Stimulated activated CD4-positive, alpha-beta T cell treated with anti-CD3 and anti-CD28 coated beads, Interleukin-4, amount 100 ng/mL, for 4 hours (primary cell): ENCODE measurements at places on chromosomes 2 and 18.

GRCh38 chr2:216690456-216690852, 4.9 kb downstream of the IGFBP5 start:
- no peak for DNase-seq

DNA sequence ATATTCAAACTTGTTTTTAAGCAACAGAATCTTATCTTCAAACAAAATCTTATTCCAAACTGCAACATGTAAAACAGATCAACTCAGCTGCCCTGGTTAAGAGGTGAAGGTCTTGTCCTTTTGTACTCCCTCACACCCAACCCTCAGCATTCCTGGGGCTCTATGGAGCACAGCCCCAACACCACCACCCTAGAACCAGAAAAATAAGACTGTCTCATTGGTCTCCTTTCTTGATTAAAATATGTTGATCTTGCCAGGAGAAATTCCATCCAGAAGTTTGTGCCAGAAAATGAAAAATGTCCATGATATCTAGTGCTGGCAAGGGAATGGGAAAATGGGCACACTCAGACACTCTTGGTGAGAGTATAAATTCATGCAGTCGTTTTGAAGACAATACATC, 62.1 kb upstream of the TMEM17 start:
- no peak for DNase-seq

- no peak for DNase-seq
Observed at GRCh38 chr2:72144632-72145288, 2.9 kb downstream of the CYP26B1 start.

DNA sequence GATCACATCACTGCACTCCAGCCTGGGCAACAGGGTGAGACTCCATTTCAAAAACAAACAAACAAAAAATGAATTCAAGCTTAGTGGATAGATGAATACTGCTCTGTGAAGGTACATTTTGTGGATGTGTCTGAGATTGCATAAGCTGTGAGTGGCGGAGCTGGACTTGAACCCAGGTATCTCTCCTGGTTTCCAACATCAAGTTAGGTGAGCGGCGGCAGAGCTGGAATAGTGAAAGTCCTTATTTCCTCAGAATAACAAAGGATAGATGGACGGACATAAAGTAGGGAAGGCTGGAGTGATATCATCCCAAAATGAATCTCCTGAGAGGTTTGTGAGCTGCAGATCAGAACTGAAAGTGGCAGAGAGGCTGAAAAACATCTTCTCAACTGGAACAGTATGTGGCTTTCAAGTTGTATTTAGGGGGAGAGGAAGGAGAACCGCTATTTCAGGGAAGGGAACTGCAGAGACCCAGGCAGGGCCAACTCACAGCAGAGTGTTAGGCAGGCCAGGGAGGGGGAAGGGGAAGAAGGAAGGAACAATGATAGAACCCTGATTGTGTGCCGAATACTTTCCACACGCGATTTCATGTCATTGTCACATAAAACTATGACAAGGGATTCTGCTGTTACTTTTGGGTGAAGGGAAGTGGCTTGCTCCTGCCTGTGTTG, 106.2 kb downstream of the LPIN1 start:
- DNase-seq: no peak

DNA sequence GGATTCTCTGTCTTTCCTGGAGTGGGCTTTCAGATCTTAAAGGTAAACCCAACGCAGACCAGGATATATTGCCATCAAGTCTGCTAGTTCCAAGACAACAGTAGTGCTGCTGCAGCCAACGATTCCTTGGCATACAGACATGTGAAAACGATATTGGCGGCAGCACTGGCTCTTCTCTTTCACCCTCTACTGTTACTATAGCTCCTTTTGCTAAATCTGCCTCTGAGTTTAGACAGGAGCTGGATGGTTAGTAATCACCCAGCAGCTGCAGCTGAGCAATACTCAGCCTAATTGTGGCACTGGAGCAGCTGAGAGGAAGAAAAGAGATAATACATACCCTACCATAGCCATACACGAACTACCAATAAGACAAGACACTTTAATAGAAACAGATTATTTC, 4.0 kb downstream of the YES1 start:
- DNase-seq: no peak

DNA sequence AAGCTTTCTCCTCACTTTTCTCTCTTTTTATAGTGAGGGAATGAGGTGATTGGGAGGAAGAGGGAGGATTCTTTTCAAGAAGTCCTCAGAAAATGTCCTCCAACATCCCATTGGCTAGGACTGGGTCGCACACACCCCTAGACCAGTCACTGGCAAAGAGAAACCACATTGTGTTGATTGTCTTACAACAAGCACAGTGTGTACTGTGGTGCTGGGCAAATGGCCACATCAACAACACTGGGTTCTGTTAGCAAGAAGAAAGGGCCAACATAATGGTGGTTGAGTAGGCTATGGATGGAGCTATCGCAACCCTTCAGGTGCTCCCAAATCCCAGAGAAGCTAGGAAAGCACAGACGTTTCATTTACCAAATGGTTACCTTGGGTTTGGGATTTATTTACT, 18.7 kb upstream of the PTPN4 start:
- no peak for DNase-seq

GRCh38 chr2:241151934-241152660, 1.8 kb downstream of the PPP1R7 start:
- no peak for DNase-seq

DNA sequence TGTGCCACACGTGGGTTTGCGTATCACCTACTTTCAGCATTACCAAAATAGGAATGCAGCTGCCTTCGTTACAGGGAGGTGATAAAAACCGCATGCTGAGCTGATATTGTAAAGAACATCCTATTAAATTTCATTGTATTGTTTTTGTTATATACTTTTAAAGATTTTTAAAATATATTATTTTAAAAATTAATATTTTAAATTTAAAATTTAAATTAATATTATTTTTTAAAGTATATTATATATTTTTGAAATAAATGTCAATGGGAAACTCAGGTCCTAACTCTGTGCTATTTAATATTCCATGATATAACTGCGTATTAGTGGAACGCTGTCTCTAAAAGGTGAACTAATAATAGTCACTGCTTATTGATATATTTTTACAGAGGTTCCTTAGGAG, 51.2 kb downstream of the CTNNA2 start:
- DNase-seq: no peak

GRCh38 chr2:48247206-48247605, 282.7 kb upstream of the STON1 start:
- no peak for DNase-seq

- DNase-seq: no peak
Observed at GRCh38 chr18:65924904-65925303, 174.1 kb downstream of the CDH7 start.

DNA sequence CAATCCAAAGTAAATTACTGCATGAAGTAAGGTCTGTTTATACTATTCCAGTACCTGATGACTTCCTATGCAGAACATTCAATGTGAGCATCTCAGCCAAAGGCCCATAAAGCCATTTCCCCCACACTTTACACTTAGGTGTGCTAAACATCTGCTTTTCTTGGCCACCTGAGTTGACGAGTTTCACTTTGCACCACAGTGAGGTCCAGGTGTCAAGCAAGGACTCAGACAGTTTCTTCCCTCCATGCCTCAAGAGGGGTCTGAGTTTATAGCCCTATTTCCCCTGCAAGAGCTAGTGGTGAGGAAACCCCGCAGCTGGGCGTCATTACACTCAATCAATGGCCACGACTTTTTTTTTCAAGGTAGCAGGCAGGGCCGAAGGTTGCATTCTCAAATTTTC, 107.7 kb downstream of the MREG start:
- DNase-seq: no peak

GRCh38 chr2:47631792-47632398, 151.1 kb upstream of the MSH6 start:
- no peak for DNase-seq

GRCh38 chr2:40243581-40244187, 208.2 kb downstream of the SLC8A1 start:
- DNase-seq: no peak

DNA sequence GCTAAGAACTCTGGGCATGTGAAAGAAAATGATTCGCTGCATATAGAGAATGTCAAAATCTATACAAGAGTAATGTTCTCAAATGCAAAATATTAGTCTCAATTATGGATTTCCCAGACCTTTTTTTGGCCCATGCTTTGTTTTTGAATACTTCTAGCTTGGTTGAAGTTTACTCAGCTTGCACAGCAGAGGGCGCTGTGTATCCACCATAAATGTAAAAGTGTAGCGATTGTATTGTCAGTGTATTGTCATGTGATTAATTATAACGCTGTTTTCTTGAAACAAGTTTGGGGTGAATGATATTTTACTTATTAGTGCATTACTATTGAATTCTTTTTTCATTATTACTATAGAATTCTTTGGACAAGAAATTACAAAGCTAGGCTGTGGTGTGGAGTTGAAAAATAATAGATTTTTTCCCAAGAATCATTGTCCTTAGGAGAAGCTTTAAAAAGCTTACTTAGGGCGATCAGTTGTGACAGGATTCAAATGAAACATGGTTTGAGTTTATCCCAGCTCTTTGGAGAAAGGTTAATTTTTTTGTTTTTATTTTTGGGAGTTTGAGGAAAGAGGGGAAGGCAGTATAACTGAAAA, 98.3 kb downstream of the PIK3C3 start:
- peak; percentile 53 for DNase-seq

DNA sequence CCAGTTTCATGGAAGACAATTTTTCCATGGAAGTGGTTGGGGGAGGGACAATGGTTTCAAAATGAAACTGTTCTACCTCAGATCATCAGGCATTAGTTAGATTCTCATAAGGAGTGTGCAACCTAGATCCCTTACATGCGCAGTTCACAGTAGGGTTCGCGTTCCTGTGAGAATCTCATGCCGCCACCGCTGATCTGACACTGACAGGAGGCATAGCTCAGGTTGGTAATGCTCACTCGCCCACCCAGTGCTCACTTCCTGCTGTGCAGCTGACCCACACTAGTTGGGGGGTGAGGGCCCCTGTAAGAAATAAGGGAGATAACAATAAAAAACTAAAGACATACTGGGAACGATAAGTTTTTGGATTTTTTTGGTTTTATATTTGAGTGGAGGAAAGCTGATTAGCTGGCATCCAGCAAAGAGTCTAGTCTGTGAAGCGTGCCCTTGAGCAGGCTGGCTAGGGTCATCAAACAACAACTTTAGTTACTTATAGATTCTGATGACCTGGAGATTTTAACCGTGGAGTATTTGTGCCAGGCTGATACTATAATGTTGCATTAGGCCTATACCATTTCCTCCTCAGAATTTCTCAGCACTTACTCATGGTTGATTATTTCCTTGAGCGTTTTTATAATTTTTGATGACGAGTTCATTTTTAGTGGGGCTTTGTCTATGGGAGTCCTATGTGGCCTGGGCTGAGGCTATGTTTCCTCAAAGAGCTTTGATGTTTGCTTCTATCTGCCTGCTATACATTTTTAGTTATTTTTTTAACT, 6.3 kb upstream of the MCFD2 start:
- DNase-seq: no peak

- DNase-seq: no peak
Observed at GRCh38 chr2:85734015-85734414, 19.8 kb upstream of the ATOH8 start.

DNA sequence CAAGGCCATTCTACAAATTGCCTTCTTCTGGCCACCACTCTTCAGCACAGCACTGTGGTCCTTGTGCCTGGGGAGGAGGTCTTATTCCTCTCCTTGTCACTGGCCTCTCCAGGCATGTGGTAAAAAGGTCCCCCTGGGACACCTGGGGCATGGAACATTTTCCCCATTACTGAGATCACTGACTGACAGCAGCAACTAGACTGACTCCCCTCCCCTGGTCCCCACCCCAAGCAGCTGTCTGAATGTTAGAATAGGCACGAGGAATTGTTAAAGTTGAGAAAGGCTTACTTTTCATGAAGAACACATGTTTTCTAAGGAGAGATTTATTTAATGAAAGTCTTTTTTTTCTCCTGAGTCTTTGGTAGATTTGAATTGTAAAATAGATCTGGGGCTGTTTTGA, 39.5 kb upstream of the RTN4 start:
- DNase-seq: no peak

- no peak for DNase-seq
Observed at GRCh38 chr2:9285385-9285920, 78.8 kb downstream of the ASAP2 start.

- DNase-seq: no peak
Observed at GRCh38 chr2:181348107-181348837, 108.9 kb upstream of the ITGA4 start.

DNA sequence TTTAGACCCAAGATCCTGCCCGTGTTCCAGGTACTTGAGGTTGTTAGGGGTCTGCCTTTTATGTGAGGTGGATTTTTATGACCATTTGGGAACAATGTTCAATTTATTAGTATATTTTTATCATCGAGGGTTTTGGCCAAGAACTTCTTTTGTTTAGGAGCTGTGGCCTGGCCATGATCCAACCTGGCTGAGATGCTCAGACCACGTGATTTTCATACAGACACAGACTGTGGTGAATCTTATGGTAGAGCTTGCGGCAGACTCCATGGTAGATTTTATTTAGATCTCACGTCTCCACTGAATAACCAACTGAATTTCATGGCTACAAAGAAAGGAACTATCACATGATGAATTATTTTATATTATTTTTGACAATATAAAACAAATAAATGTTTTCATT, 405.5 kb upstream of the VWC2L start:
- no peak for DNase-seq

DNA sequence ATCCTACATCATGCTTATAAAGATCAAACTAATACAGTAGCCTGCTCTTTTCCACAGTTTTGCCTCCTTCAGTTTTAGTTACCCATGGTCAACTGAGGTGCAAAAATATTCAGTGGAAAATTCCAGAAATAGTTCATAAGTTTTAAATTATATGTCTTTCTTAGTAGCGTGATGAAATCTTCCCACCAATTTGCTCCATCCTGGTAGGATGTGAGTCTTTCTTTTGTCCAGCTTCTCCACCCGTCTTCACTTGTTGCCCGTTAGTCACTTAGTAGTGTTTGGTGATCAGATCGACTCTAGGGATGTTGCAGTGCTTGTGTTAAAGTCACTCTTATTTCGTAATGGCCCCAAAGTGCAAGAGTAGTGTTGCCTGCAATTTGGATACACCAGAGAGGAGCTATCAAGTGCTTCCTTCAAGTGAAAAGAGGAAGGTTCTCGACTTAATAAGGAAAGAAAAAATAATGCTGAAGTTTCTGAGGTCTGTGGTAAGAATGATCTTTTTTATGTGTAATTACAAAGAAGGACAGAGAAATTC, 57.0 kb downstream of the CEP192 start:
- DNase-seq: no peak

GRCh38 chr18:12702221-12703095, at the start of the genes CEP76 and PSMG2:
Gene CEP76 (minus strand): TSS chr18:12702723. CDS start chr18:12702548, 175 bp downstream.
Gene PSMG2 (plus strand): TSS chr18:12703042. CDS start chr18:12703108, 66 bp downstream.
- peak; percentile 74 for DNase-seq

- no peak for DNase-seq
Observed at GRCh38 chr18:29457316-29457889, 1280.5 kb upstream of the CDH2 start.

- DNase-seq: peak; percentile 66
Observed at GRCh38 chr2:28583899-28584553, 88.2 kb downstream of the PLB1 start.

- no peak for DNase-seq
Observed at GRCh38 chr2:232117413-232117812, 155.9 kb downstream of the DIS3L2 start.
